Activated CD8-positive, alpha-beta T cell treated with anti-CD3 and anti-CD28 coated beads, Interleukin-2, amount 10 ng/mL, durations not matched to agents 7 days and 5 days (primary cell): ENCODE measurements at places on chromosomes 13 and 19. TPM values are rescaled to one million over a fixed set of nuclear protein-coding genes. Genes with fewer than 3 reads are reported as not detected.

The ADAMTSL5 gene
- 3.9 TPM for total RNA-seq

DNA sequence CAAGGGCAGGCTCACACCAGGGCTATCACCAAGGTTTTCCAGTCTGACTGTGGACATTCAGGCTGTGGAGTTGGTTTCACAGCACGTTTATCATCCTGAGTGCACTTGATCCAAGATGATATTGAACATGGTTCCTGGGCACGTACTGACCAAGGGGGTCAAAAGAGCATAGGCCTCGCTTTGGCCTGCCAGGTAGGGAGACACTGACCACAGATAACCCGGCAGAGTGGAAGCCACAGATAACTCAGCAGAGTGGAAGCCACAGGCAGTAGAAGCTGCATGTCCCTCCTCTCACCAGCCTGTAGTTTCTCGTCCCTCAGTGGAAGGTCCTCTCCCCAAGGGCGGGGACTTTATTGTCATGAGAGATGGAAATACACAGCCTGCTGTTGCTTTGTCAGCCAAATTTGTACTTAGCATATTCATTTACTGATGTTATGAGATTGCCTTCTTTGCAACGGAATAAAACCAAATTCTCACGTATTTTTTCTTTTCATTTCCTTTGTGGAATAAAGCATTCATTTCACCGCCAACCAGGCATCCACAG, 8.8 kb upstream of the KRTDAP start:
- H3K27ac ChIP-seq = no peak overlapping the region
- no peak for DNase-seq
- peaks cover 4% of the 10 kb centered on the region for H3K4me1 ChIP-seq

DNA sequence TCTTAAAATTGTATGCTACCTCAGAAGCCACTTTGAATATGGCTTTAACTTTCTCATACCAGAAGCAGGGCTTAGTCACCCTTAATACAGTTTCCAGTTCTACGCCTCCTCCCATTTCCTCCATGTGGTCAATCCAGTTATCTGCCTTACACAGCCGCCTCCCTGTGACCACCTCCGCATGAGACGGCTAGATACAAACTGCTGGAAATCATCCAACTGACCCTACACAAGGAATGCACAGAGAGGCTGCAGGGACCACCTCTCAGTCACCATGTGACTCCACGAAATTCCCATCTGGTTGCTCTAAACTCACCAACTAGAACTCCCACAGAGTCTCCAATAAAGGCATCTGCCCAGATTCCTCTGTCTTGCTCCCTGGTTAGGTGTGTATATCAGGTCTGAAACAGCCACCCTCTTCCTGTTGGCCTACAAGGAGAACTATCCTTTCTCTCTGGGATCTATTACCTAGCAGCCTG, 6.8 kb downstream of the ZNF564 start:
- no peak for DNase-seq
- peaks cover 32% of the 10 kb centered on the region for H3K4me1 ChIP-seq
- no peak overlapping the region for H3K27ac ChIP-seq
- no peak overlapping the region for H3K4me3 ChIP-seq
- no peaks in the 10 kb centered on the region for H3K27me3 ChIP-seq

DNA sequence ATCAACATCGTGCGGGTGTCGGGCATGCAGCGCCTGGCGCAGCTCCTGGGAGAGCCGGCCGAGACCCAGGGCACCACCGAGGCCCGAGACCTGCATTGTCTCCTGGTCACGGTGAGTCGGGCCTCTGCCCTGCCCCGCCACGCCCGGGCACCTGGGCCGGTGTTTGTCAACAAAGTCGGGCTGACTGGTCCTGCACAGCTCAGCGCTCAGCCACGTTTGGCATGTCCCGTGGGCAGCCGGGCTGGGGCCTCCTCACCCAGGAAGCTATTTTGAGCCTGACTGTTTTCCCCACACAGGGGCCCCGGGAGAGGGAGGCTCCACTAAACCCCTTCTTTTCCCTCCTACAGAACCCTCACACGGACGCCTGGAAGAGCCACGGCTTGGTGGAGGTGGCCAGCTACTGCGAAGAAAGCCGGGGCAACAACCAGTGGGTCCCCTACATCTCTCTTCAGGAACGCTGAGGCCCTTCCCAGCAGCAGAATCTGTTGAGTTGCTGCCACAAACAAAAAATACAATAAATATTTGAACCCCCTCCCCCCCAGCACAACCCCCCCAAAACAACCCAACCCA, 1.3 kb downstream of the GADD45B start:
- peak overlapping the region; percentile 86 for H3K4me3 ChIP-seq
- peaks cover 27% of the 10 kb centered on the region for H3K36me3 ChIP-seq
- H3K27ac ChIP-seq = peak overlapping the region; percentile 95
- no peak for DNase-seq
- no peaks in the 10 kb centered on the region for H3K27me3 ChIP-seq
- peaks cover 23% of the 10 kb centered on the region for H3K4me1 ChIP-seq

DNA sequence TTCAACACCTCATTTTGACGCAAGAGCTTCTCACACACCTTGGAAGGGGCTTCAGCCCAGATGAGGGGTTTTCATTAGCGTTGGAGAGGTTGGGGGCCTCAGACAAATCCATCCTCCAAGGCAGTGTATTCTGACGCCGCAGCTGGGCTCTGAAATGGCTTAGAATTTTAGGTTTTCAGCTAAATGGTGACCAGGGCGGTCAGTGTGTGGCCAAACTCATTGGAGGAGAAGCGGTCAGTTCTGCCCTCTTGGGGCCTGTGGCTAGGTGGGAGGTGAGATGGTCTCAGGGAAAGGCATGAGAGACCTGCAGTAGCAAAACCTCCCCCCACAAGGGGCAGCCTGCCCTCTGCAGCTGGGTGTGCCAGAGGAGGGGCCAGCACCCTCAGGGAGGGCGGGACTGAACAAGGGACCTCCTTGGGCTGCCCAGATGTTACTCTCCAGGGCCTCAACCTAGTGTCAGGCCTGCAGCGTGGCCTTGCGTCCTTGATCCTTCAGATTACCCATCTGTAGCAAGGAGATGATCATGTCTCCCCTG, 155.8 kb downstream of the URI1 start:
- H3K4me3 ChIP-seq = no peak overlapping the region
- no peak overlapping the region for H3K27ac ChIP-seq
- H3K27me3 ChIP-seq = no peaks in the 10 kb centered on the region
- H3K4me1 ChIP-seq = no peaks in the 10 kb centered on the region
- H3K36me3 ChIP-seq = no peaks in the 10 kb centered on the region

The SIGLEC5 gene
- not detected for total RNA-seq
